ENCODE measurements at places on chromosomes 3 and 15.

DNA sequence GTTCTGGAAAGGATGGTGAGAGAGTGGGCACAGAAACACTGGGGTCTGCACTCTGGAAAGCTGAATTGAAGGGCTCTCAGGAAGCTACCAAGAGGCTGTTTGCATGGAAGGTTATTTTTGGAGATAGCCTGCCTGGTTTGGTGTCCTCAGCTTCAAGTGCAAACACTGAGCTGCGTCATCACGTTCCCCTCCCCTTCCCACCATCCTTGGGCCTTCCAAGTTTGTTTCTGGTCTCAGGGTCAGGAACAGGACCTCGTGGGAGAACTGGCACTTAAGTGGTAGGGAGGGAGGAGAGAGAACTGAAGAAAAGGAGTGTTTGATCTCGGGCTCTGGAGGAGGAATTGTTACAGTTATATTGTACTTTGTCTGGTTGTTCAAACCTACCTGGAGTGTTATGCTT lies 10.6 kb downstream of the ST6GAL1 start:
- no peak for DNase-seq

DNA sequence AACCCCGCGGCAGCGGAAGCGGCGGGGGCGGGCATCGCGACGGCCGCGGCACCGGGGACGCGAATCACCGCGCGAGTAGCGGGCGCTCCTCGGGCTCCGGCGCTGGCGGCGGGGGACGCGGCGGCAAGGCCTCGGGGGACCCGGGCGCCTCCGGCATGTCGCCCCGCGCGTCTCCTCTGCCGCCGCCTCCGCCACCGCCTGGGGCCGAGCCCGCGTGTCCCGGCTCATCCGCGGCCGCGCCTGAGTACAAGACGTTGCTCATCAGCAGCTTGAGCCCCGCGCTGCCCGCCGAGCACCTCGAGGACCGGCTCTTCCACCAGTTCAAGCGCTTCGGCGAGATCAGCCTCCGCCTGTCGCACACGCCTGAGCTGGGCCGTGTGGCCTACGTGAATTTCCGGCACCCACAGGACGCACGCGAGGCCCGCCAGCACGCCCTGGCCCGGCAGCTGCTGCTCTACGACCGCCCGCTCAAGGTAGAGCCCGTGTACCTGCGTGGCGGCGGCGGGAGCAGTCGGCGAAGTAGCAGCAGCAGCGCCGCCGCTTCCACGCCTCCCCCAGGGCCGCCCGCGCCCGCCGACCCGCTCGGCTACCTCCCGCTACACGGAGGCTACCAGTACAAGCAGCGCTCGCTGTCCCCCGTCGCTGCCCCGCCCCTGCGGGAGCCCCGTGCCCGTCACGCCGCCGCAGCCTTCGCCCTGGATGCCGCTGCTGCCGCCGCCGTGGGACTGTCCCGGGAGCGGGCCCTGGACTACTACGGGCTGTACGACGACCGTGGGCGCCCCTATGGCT lies 675 bp downstream of the RBM15B start:
- peak; percentile 22 for DNase-seq

DNA sequence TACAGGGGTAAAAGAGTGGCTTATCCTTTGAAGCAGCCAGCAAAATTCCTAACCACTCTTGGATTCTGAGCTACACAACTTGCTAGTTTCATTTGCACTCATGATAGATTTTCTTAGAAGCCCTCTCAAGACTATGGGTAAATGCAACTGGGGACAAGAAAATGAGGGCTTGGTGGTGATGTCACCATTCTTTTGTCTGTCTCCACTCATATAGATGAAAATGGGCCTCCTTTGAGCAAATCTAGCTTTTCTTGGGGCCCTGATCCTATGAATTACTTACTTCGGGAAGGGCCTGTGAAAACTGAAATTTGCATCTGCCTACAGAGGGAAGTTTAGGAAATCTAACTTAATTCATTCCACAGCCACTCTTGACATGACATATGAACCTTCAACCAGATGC lies 486.3 kb downstream of the MAGI1 start:
- DNase-seq, result peak; percentile 36

- no peak for DNase-seq
Measured at GRCh38 chr3:37125195-37126073, 48.9 kb downstream of the LRRFIP2 start.

DNA sequence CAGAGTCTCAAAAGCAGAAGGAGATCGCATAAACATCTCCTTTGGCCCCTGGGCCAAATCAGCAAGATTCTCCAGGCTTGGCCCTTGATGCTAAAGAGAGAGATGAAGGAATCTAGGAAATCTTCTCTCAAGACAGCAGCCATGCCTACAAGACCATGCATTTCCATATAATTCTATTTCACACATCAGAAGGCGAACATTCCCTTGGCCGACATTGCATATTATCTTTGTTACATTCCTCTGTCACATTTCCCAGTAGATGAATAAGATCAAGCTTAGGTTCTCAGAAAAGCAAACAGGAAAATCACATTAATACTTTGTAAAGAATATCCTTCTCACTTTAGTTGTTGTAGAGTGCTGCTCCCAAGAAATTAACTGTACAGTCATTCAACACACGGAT lies 21.3 kb downstream of the GASK1A start:
- DNase-seq, result no peak
